ENCODE measurements at places on chromosomes 1 and 21.

- DNase-seq = no peak
Measured at GRCh38 chr1:158185770-158186169, 5.1 kb downstream of the CD1D start.

DNA sequence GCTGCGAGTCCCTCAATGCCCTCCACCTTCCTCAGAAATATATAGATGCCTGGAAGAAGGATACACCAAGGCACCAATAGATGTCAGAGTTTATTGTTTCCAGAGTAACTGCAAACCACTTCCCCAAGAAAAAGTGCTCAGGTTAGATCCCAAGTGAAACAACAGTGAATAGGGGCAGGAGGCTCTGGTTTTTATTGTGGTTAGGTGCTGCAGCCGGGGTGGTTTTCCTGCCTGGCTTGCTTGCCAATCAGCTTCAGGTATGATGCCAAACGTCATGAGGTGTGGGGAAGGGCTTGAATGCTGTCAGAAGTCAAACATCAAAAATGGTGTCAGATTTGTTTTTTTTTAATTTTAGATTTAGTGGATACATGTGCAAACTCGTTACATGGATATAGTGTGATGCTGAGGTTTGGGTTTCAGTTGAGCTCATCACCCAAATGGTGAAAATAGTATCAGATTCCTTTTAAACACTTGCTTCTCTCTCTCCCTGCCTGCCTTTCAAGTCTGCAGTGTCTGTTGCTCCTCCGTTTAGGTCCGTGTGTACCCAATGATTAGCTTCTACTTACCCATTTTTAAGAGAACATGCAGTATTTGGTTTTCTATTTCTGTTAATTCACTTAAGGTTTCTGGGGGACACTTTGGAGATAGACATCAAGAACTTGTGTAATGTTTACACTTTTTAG lies 1317.0 kb downstream of the MRPL39 start:
- DNase-seq = peak; percentile 68

- no peak for DNase-seq
Measured at GRCh38 chr21:35504277-35504676, 455.2 kb upstream of the RUNX1 start.

DNA sequence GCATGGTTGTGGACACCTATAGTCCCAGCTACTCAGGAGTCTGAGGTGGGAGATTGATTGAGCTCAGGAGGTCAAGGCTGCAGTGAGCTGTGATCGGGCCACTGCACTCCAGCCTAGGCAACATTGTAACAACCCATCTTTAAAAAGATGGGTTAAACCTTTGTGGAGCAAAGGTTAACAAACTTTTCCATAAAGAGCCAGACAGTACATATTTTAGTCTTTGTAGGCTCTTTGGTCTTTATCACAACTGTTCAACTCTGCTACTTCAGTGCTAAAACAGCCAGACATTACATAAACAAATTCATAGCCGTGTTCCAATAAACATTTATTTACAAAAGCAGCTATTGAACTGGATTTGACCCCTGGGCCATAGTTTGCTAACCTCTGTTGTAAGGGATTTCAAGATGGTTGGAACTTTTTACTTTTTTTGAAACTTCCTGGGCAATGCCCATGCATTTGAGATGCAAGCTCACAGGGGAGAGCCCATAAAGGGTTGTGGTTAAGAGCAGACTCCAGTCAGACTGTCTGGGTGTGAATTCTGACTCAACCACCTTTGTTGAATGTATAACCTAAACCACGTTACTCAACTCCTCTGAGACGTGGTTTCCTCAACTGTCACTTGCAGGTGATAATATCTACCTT lies 10.8 kb downstream of the INAVA start:
- peak; percentile 68 for DNase-seq

DNA sequence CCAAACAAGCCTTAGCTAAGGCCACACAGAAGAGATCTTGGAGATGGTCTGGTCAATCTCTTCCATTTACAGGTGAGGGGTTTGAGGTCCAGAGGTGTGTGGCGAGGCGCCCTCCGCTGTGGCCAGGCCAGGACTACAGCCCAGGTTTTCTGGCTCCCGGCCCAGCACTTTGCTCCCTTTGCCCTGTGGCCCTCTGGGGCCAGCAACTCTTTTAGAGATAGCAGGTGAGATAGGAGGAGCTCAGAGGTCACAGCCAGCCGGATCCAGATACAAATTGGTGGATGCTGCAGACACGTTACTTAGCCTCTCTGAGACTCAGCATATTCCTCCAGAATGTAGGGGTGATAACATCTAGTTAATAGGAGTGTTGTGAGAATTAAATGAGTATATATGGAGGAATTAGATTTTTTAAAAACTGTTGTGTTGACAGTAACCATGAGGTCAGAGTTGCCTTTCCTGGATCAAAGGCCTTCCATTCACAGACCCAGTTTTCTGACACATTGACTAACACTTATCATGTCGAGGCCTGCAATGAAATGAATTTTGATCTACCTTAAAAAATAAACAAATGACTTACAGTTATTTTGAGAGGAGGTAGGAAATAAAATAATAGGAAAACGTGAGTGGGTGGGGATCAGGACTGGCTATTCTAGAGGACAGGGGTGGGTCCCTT lies 16.6 kb downstream of the TEX35 start:
- no peak for DNase-seq

- DNase-seq = no peak
Measured at GRCh38 chr1:42765269-42765668, 1.6 kb downstream of the P3H1 start.

- no peak for DNase-seq
Measured at GRCh38 chr1:99650030-99650429, 4.1 kb downstream of the PALMD start.

- peak; percentile 32 for DNase-seq
Measured at GRCh38 chr1:21175670-21176581, 771 bp downstream of the EIF4G3 start.

DNA sequence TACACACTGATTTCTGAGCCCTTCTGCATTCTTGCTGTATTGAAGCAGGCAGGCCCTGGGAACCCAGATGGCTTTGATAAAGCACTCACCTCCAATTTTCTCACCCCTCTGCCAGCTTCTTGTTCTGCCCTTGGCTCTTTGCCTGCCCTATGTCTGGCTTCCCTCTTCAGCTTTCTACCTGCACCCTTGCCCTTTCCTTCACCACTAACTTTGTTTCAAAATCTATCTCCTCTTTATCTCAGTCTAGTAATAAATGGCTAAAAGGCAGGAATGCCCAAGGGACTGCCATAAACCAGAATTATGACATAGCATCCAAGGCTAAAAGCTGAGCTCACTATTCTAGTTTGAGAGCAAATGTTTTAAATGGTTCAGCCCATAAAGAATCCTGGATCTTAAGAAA lies 178.7 kb downstream of the TNR start:
- no peak for DNase-seq

- DNase-seq = peak; percentile 36
Measured at GRCh38 chr1:25676488-25676887, 59.9 kb downstream of the MAN1C1 start.

DNA sequence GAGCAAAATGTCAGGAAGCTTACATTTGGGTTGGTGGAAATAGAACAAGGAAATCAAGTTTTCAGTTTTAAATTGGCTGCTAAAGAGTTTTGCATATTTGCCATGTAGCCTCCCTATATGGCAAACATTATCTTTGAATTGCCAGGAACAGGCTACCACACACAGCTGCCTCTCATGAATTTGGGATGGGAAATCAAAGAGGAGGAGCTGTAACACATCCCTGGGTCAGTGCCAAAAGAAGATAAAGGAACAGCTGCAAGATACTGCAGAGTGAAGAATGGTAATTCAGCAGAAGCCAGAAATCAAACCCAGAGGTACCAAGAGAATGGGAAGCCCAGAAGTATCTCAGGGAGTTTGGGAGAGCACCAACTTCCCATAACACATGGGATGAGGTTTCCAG lies 18.6 kb upstream of the RASAL2 start:
- DNase-seq = no peak

- DNase-seq = no peak
Measured at GRCh38 chr1:150146849-150147542, 2.7 kb upstream of the PLEKHO1 start.

DNA sequence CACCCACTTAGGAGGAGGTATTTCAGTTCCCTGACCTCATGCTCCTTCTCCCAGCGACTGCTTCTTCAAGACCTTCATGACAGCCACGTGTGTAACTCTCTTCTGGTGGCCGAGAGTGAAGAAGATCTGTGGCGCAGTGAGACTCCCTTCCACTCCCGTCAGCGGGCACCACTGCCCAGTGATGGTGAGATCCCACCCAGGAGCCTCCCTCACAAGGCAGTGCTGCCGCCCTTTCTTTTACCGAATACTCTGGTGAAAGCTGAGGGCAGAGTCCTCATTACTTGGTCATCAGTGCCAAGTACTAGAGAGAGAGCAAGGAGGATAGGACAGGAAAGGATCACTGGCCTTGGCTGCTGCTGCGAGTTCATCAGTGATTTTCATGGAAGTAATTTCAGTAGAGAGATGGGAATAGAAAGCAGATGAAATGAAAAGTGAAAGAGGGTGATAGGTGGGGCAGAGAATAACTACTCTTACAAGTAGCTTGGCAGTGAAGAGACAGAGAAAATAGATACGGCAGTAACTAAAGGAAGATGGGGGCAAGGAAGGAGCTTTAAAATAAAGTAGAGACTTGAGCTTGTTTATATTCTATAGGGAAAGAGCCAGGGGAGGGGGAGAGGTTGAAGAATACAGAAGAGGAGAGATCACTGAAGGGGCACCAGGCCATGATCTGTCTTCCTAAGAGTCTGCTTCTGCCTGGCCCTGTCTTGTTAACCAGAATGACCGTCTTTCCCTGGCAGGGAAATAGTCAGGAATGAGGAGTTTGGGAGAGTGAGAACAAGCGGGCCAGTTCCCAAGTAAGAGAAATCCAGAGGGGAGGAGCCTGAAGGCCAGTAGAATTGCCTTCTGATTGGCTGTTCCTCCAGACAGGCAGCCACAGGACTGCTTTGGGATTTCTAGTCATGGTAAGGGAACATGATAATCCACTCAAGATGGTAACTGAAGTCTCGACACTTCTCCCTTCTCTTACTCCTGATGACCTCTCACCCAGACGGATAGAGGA lies 18.3 kb downstream of the HYI start:
- DNase-seq = no peak

GRCh38 chr1:62720946-62721554 lies 32.9 kb upstream of the DOCK7 start:
- DNase-seq = no peak

DNA sequence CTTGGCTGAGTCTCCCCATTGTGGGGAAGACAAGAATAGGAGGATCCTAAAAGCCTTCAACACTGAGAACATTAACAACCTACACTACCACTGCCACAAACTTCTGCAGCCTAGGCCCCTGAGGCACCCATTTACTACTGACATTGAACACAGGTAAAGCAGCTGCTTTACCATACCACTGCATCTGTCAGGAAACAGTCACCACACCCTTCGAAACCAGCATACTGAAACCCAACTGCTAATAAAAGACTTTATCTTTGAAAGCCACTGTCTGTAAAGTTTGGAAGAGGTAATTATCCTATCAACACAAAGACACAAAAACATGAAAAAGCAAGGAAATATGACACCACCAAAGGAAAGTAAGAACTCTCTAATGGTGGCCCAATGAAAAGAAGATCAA lies 7.4 kb downstream of the IFNAR1 start:
- no peak for DNase-seq

DNA sequence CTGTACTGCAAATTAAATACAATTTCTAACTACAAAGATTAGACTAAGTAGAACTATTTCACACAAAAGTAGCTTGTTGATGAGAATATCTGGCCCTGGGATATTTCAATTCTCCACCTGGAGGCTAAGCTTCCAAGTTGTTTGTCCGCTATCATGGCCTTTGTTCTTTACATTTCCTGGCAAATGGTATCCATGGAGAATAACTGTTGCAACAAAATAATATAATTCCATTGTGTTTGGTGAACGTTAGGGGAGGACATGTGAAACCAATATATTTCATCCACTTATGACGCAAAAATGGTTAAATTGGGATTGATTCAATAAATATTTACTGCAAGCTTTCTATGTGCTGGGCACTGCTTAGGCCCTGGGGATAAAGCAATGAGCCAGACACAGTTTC lies 565.4 kb downstream of the PTPRC start:
- no peak for DNase-seq

DNA sequence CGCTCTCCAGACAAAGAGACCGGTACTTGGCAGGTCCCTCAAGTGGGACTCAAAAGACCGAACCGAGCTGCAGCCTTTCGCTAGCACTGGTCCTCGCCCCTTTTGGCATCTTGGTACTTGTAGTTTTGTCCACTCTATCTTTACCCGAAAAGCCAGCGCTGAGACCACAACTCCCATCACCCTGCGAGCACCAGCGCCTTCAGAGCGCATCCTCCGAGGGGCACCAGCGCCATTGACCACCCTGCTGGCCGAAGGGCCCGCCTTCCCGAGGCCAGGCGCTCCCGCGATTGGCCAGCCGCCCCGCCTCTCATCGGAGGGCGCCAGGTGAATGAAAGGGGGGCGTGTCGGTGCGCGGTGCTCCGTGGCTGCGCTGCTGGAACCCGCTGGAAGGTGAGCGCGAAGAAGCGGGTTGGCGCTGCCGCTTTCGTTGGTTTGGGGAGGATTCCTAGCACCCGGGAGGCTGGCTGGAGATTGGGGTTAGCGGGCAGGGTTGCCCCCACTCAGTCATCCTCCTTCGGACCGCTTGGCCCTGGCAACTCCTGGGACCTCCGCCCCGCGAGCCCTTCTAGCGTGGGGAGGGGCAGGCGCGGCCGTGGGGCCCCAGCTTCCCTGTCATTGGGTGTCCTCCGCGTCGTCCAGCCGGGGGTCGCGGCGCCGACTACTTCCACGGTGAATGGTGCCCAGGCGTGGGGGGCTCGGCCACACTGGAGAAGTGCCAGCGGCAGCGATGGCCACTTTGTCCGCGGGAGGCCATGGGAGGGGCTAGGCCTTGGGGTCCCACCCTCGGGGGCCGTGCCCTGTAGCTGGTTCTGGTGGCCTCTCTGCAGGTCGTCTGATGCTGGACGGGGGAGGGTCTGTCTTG lies at the start of gene ZBTB8B:
ZBTB8B (plus strand) TSS at position 357 of the 862 bp plus-strand sequence. CDS start 5,553 bp downstream, outside the sequence.
- DNase-seq = peak; percentile 56

DNA sequence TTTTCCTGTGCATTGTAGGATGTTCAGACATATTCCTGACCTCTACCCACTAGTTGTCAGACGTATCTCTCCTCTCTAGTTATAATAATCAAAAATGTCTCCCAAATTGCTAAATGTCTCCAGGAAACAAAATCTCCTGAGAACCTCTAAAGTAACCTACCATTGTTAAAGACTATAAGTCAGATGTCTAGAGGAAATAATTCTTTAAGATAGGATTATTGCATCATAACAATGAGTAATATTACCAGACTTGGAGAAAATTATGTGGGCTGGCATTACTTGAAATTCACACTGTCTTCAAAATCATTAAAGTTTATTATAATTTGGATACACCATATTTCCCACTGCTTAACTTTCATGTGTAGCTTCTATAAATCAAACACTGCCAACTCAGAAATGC lies 643.0 kb upstream of the ADGRL2 start:
- no peak for DNase-seq

GRCh38 chr1:85275701-85276214 lies 674 bp downstream of the BCL10 start:
- peak; percentile 22 for DNase-seq

- peak; percentile 89 for DNase-seq
Measured at GRCh38 chr1:24413350-24414163, at the start of gene STPG1. TSS of gene STPG1 (minus strand) at chr1:24413782. CDS start at chr1:24401388, 12,394 bp downstream.

- no peak for DNase-seq
Measured at GRCh38 chr1:214124915-214125314, 137.1 kb downstream of the PROX1 start.

GRCh38 chr1:19258353-19258752 lies 6.7 kb downstream of the MRTO4 start:
- DNase-seq = no peak

GRCh38 chr1:22077728-22078127 lies 25.2 kb downstream of the CDC42 start:
- DNase-seq = peak; percentile 21

GRCh38 chr1:41664861-41665640 lies 180.6 kb upstream of the EDN2 start:
- DNase-seq = no peak

- no peak for DNase-seq
Measured at GRCh38 chr1:174156437-174156836, 2.9 kb upstream of the RABGAP1L start.
